ENCODE measurements at places on chromosomes 12 and 14.

GRCh38 chr12:81588235-81589008, 170.7 kb downstream of the PPFIA2 start:
- DNase-seq: no peak

DNA sequence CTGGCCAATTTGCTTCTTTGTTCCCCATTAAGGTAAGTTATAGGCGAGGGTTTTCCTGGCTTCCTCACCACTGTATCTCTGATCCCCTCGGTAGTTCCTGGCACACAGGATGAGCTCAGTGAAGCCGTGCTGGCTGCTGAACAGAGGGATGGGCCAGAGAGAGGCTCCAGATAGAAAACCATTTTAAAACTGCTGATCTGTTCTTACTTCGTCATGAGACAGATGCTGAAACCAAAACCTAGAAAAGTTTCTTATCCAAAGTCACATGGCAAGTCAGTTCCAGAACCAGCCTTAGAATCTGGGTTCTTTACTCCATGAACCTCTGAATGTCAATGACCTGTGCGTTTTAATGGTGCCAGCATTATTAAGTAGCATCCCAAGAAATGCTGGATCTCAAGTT, 76.3 kb upstream of the RIN3 start:
- no peak for DNase-seq

DNA sequence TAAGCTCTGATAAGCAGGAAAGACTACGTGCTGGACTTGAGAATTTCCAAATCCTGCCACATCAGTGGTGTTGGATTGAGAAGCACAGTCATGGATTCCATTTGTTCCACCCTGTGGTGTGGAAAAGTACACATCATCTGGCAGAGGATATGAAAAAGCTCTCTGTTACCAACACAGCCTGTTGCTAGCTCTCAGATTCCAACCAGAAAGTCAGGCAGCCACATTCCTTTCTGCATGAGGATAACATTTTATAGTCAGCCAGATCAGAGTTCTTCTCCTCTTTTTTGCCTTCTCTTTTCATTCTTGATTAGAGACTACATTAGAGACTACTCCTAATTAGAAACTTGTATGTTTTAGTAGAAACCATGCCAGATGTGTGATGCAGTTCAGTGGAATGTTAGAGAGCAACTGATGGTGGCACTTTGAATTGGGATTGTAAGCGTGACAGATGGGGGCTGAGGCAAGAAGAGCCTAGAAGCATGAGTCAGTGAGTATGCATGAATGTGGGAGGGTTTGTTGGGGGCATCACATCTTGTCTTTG, 61.2 kb upstream of the STXBP6 start:
- no peak for DNase-seq

- no peak for DNase-seq
Observed at GRCh38 chr12:97680751-97681150, 218.1 kb downstream of the RMST start.

GRCh38 chr12:61098031-61098580, 1162.1 kb upstream of the USP15 start:
- no peak for DNase-seq

DNA sequence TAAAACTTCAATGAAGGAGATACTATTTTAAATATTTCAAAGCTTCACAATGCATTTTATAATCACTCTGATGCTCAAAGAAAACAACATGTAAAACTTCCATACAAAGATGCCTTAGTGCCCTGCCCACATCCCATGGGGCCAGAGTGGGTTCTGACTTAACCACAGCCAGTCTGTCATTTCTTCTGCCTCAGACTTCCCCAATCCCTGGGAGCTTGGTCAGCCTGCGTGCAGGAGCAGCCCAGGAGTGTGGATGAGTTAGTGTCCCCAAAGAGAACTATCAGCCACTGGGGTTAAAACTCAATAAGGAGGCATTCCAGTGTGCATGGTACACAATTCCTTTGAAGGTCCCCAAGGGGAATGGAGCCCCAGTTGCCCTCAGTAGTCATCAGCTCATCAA, 100.3 kb downstream of the PTCSC3 start:
- no peak for DNase-seq

- DNase-seq: peak; percentile 30
Observed at GRCh38 chr12:56839915-56840325, 76.8 kb downstream of the HSD17B6 start.

- DNase-seq: no peak
Observed at GRCh38 chr14:63283884-63284248, 34.9 kb downstream of the GPHB5 start.

DNA sequence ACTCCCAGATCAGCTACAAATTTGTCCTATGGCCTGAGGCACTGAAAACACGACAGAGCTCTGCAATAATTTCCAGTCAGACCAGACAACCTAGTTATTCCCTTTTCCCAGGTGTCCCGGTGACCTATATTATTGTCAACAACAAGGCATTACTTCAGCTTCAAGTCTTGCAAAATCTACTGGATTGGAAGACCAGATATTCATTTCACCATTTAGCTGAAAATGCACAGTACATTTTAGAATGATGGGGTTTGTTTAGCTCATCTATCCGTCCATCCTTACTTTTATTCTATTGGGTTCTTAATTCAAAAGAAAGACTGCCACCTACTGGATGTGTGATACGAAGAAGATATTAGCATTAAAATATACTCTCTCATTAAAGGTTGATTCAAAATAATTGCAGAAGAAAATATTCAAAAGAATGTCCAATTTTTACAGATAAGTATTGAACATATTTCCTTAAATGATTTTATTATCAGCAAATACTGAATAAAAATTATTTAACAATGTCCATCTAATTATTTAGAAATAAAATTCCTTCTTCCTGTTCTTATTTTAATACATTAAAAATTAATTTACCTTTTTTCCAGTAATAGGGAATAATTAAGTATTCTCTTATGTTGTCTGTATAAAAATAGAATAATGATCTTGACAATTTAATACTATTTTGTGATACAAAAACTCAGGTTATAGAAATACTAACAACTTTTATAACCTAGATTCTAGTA, 244.9 kb upstream of the LRIG3 start:
- peak; percentile 21 for DNase-seq

GRCh38 chr14:36096090-36096489, 80.4 kb downstream of the PTCSC3 start:
- no peak for DNase-seq

- DNase-seq: no peak
Observed at GRCh38 chr14:22634233-22634900, 9.8 kb downstream of the OR6J1 start.

DNA sequence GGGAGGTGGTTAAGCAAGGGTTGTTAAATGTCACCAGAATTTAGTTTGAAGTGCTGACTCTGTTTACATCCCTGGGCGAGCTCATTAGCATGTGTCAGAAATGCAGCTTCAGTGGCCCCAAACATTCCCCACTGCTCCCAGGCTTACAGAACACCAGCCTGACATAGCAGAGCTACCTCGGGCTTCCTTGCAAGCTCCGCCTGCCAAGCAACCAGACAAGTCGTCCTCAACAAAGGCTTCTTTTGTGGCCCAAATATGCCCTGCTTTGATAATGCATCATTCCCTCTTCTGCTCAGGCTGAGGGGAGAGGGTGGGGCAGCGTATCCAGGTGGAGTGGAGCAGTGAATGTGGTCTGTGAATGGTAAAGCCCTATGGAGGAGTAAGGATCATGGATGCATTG, 28.0 kb downstream of the ERH start:
- no peak for DNase-seq

DNA sequence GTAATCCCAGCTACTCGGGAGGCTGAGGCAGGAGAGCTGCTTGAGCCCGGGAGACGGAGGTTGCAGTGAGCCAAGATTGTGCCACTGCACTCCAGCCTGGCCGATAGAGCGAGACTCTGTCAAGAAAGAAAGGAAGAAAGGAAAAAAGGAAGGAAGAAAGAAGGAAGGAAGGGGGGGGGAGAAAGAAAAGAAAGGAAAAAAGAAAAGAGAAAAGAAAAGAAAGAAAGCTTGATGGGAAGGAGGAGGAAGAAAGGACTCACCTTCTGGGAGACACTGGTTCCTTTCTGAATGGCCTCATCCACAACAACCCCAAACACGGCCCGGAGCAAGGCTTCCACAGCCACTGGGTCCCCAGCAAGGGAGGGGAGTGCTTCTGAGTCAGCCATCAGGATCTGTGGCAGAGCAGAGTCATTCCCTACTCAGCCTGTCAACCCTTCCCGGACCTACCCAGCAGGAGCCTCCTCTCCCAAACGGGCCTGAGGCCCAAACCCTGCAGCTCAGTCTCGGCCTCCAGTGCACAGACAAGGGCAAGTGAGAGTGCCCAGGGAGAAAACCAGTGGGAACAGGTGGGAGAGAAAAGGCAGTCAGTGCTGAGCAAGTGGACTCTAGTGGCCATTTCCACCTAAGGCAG, 7.3 kb upstream of the ZNF740 start:
- DNase-seq: no peak

GRCh38 chr14:100028990-100029677, 36.1 kb upstream of the EVL start:
- DNase-seq: no peak

- DNase-seq: no peak
Observed at GRCh38 chr12:61011767-61012423, 1248.3 kb upstream of the USP15 start.

DNA sequence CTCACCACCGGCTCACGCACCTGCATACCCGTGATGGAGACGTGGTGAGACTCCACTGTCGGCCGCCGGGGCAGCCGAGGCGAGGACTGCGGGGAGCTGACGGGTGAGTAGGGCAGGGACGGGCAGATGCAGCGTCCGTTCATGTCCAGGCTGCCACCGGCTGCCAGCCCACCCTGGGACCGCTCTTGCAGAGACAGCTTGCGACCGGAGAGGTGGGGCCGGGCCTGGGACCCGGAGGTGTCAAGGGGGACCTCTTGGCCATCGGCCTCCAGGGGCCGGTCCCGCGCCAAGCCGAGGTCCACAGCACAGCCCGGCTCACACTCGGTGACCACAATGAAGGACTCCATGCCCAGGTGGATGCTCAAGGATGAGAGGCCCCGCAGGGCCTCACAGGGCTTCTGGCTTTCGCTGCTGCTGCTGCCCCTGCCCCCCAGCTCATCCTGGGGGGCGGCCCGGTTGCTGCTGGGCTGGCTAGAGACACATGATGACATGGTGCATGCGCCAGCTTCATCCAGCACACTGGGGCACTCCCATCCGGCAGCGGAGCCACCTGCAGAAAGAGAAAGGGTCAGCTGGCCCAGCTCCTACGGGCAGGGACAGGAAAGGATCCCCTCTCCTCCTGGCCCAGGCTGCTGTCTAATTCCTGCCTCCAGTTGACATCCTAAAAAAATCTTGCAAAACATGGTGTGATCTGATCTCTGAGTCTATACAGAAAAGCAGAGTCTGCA, 22.3 kb downstream of the CAMKK2 start:
- DNase-seq: no peak

GRCh38 chr12:94026596-94026995, 121.8 kb upstream of the PLXNC1 start:
- no peak for DNase-seq

DNA sequence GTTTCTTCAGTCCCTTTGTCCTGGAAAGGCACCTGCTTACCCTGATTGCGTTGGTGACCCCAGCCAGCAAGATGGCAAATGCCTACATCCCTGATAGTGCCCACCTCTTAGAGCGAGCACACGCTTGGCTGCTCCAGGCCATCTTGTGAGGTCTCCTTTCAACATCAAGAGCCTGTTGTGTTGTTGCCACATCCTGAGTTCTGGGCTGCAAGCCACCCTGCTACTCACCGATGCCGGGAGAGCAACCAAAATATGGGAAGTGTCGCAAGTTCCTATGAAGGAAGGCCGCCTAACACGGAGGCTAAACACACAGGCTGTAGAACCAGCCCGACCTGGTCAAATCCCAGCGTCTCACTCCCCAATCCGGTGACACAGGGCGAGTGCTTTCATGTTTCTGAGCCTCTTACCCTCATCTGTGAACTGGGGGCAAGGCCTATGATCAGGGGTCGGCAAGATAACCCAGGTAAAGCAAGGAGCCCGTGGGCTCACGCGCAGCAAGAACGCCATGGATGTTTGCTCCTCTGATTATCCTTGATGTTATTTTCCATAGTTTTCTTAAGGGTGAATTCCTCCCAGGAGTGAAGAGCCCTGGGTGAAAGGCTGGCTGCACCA, 98.4 kb downstream of the LGMN start:
- DNase-seq: no peak

DNA sequence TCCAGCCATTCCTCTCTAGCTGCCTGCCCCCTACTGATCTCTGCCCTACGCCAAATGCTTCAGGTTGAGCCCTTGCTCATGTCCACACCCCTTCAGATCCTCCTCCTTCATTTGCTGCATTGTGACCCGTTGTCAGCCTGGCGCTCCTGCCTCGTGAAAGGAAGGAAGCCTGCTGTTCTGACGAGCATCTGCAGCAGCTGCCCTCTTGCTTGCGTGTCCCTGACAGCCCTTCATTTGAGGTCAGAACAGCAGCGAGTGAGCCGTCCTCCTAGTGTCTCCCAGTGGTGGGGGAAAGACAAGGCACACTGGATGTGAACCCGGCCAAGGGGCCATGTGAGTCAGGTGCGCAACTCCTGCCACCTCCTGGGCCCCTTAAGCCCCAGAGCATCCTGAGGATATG, 3.0 kb upstream of the PIANP start:
- no peak for DNase-seq

GRCh38 chr14:55441286-55441685, 870 bp upstream of the TBPL2 start:
- no peak for DNase-seq

- no peak for DNase-seq
Observed at GRCh38 chr14:104104076-104104901, 18.8 kb downstream of the ASPG start.

DNA sequence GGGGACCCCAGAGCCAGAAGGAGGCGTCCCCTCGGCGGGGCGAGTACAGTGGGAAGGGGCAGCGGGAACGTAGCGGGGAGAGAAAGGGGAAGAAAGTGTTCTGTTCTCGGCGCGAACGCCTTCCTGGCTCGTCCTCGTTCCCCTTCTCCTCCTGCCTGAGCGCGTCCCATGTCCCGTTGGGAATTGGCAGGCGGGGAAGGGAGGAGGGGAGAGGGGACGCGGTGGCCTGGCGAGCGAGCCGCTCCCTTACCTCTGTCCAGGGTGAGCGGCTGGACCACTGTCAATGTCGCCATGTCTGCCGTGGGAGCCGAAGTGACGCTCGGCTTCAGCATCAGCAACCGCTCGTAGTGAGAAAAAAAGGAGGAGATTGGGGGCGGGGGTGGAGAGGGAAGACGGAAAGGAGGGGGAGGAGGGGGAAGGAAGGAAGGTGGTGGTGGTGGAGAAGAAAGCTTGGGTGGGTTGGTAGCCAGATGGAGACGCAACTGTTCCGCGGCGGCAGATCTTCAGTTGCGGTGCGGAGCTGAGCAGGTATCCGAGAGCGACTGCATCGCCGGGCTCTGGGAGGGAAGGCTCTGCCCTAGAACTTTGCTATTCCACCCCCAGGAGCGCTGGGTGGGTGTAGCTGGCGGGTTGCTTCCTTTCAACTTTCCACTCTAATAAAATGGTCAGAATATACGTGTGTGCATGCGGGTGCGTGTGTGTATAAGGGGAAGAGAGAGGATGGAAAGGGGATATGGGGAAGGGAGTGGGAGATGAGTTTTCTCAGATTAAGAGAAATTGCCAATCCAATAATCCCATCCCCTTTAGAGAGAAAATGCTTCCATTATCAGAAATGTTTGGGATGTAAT, at the start of gene LIN7A:
Gene LIN7A (minus strand): TSS at position 544 of the 848 bp plus-strand sequence. CDS start 212 bp downstream, at position 332.
- DNase-seq: peak; percentile 1

DNA sequence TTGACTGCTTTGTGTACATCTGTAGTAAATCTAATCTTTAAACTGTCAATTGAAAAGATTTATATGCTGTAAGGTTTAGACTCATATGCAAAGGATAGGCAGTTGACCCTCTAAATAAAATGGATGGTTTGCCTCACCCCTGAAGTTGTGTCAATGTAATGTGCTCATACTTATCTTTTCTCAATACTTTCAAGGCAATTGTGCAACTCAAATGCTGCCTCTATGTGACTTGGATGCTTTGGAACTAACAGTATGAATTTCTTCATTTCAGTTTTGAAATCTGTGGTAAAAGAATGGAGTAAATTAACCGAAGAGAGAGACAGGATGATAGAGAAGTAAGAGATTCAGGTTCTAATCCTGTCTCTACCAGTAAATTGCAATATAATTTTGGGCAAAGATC, 9.7 kb downstream of the PDE6H start:
- no peak for DNase-seq
